GM20000 (cell line): ENCODE measurements at places on chromosomes 6 and 20.

DNA sequence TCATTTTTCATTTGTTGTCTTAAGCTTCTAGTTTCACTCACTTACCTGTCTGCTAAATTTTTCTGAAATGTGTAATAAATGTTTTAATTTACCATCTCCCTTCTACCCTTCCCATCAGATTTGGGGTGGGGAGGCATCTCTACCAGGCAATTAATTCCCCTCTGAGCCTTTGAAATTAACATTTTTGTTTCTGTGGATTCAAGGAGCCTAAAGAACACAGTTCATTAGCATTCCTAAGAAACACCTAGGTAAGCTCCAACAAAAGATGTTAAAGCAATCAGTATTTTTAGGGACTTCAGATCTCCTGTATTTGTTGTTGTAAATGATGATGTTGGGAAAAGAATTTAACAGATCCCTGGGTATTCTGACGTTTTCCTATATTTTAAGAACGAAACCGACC is 6.6 kb downstream of the TOP1 start:
- DNase-seq: no peak

DNA sequence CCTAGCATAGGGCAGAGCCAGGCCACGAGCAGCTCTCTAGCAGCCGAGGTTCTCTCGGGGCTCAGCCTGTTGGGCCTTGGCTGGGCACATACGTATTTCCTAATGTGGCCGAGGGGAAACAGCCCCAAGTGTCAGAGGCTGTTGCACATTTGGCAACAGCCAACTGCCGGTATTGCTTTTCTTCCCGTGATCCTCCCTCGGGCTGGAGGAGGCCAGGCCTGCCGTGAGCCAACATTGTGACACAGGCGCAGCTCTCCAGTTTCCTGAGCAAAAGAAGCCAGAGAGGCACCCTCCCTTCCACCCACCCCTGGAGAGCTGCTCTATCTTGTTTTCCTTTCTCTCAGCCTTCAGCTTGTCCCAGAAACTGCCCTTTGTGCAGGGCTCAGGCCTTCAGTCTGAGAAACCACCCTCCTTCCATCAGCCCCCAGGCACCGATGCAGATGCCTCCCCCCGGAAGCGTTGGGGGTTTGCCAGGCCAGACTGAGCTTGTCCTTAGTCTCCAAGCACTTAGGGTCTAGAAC is 5.1 kb upstream of the BPI start:
- no peak for DNase-seq

GRCh38 chr6:107140581-107140980 is 25.3 kb upstream of the BEND3 start:
- DNase-seq: no peak

GRCh38 chr20:24834310-24834709 is 114.8 kb upstream of the CST7 start:
- no peak for DNase-seq

DNA sequence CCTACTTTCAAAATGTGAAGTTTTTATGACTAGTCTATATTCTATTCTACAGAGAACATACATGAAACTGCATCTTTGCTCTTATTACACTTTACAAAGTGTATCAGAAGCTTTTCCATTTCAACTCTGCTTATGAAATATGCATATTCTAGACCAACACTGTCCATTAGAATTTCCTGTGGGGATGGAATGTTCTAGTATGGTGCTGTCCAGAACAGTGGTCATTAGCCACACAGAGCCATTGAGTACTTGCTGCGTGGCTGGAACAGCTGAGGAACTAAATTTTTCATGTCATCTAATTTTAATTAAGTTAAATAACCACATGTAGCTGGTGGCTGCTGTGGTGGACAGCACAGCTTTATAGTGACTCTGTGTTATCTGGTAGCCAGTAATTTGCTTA is 105.9 kb upstream of the PDE10A start:
- no peak for DNase-seq

DNA sequence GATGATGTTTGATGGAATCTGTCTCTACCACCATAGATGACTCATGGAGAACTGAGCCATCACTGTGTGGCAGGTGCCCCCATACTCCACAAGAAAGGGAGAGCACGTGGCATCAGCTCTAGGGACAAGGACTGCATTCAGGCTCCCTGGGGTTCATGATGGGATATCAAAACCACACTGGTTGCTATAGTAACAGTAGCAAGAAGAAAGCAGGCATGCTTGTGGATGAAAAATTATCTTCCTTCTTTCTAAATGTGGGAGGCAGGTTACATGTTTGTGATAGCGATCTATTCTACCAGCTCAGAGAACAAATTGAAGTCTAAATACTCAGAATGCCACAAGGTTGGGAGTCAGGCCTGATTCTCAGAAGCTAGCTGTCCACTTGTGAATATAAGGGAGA is 224.2 kb downstream of the ARHGAP18 start:
- no peak for DNase-seq

DNA sequence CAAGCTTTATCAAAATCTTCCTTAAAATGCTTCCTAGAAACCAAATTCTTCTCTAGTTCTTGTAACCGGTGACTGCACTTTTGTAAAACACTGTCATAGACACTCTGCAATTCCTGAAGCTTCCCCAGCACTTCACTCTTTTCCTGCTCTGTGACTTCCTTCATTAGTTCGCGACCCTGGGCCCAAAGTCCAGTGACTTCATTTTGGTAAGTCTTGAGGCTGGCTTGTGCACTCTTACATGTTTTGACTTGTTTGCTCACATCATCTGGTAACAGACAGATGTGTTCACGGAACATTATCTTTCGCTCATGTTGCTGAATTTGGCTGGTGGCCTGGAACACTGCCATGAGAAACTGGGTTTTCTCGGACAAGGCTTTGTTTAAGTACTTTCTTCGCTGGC is 306.2 kb downstream of the SYNE1 start:
- DNase-seq: no peak

DNA sequence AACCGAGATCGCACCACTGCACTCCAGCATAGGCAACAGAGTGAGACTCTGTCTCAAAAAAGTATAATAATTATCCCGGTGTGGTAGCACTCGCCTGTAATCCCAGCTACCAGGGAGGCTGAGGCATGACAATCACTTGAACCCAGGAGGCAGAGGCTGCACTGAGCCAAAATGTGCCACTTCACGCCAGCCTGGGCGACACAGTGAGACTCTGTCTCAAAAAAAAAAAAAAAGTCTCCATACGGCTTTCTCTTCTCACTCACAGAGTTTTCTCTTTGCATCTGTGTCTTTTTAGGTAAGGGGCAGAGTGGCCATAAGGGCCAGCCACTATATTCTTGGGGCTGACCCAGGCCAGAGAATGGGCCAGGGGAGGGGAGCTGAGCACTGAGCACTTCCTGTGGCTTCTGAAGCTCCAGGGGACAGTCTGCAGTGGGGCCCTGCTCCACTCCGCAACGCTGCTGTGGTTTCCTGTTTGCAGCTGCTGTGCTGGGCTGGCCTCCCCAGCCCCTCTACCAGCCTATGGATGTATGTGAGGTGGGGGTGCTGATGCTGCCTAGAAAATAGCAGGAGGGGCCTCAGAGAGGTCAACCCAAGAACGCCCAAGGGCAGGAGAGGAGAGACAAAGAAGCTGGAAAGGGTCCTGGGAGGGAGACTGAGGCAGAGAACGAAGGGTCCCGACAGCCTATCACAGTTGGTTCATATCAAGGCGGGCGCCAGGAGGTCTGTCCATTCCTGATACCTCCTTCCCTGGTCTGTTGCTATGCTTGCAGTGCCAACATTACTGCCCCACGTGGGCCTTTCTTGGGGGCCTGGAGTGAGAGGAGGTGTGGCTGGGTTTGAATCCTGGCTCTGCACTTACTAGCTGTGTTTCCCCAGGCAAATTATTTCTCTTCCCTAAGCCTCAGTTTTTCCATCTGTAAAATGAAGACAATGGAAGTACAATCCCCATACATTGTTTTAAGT is 16.0 kb downstream of the SLA2 start:
- peak; percentile 65 for DNase-seq

- DNase-seq: no peak
Observed at GRCh38 chr6:119134752-119135151, 56.3 kb upstream of the FAM184A start.

DNA sequence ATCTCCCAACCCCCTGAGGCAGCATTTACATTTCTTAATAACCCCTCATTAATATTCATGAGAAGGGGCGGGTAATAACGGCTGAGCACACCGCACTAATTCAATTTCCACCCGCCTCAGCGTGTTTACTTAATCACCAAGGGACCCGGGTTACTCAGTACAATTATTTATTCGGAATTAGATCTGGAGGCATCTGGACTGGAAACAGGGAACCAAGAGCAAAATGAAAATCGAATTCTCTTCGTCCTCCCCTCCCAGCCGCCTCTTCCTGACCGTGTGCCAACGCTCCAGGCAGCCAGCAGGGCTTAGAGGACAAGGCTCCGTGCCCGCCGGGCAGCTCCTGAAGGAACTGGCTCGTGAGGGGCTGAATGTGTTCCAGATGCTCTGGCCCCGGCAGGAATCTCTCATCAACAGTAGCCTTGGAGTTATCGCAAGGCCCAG is 23.5 kb upstream of the CTNNBL1 start:
- no peak for DNase-seq

GRCh38 chr6:168660400-168660945 is 219.5 kb downstream of the SMOC2 start:
- no peak for DNase-seq

DNA sequence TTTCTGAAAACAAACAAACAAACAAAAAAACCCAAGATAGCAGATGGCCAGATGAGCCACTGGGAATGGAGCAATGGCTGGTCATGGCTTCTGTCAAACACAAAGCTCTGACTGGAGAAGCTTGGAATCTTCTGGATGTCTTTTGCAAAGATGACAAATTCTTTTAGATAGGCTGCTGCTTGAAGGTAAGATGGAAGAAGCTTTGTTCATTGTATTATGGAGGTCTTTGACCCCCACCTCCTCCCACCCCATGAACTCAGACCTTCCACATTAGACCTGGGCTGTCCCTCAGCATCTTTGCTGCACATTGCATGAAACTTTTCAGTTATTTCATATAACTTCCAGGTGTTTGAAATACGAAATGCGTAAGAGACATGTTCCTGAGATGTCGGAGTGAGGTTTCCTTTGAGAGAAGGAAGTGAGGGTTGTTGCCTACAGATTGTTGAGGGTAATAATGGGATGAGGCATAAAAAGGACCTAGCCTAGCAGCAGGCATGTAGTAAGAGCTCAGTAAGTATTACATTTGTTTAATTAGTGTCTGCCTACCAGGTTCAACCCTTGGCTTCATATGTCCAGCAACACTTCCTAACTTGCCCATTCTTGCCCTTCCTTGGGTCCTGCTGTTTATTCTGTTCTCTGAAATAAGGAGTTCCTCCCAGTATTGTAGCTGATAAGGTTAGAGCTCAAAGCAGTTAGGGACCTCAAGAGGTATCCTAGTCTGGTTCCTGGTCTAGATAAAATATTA is 51.4 kb upstream of the IER3 start:
- no peak for DNase-seq

GRCh38 chr20:55893031-55893430 is 112.3 kb downstream of the CBLN4 start:
- no peak for DNase-seq

DNA sequence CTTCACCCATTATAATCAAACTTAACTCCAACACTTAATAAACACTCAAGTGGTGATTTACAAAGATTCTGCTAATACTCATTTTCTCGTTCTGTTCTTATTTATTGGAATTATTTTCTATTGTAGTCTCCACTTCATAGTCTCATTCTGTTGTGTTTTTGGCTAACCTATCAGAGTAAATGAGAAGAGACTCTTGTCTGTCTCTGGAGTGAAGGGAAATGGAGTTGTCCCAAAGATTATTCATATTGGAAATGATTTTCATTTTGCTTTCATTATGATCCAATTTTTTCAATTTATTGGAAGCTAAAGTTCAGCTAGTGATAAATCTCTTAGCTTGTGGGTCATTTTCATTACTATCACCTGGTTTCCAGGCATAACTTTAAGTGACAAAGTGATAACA is 454.9 kb upstream of the JAG1 start:
- no peak for DNase-seq
